ENCODE measurements at places on chromosomes 3 and 15.

GRCh38 chr3:186268616-186269448 lies 93.2 kb downstream of the DGKG start:
- DNase-seq, result no peak

GRCh38 chr3:126414961-126415660 lies 20.4 kb downstream of the CFAP100 start:
- DNase-seq, result no peak

DNA sequence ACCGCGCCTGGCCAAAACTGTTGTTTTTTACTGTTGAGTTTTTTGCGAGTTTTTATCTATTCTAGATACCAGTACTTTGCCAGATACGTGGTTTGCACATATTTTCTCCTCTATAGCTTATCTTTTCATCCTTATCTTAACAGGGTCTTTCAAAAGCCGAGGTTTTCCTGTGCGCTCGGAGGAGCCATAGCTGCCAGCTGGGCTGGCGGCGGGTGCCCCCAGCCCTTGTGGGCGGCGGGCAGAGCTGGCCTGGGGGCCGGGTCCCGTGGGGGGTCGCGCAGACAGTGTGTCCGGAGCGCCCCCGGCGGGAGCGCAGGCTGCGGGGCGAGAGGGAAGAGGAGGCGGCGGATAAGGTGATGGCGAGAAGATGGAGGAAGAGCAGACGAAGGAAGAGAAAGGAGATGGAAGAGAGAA lies 11.1 kb upstream of the EIF4A2 start:
- DNase-seq, result no peak

DNA sequence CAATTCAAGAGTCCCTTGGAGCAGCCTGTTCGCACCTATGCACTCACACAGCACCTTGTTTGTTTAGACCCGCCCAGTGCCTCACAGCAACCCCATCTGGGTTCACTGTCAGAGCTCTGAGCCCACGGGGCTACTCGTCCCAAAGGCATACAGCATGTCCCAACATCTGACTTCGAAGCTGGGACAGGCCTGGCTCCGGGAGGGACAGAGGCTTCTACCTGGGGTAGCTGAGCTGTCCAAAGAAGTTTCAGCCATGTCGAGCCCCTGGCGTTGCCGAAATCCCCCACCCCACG lies 28.6 kb upstream of the CYP11A1 start:
- DNase-seq, result no peak

- no peak for DNase-seq
These were observed 783.0 kb upstream of the ARPP21 start for GRCh38 chr3:34856081-34856947.

DNA sequence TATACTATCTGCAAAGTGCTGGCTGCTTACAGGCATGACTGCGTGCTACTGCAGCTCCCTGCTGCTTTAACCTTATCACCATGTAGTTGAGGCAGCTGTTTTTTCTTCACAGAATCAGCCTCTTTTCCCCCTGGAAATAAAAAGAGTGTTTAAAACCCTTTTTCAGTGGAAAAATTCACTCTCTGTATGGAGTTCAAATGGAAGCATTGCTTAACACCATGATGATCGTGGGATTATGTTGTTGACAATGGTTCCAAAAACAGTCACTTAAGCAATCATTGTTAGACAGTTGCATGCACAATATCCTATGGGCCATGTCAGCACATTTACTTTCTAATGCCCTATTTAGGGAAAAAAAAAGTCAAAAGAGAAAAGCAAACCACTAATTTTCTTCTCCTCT lies 536.4 kb downstream of the UNC13C start:
- DNase-seq, result no peak

DNA sequence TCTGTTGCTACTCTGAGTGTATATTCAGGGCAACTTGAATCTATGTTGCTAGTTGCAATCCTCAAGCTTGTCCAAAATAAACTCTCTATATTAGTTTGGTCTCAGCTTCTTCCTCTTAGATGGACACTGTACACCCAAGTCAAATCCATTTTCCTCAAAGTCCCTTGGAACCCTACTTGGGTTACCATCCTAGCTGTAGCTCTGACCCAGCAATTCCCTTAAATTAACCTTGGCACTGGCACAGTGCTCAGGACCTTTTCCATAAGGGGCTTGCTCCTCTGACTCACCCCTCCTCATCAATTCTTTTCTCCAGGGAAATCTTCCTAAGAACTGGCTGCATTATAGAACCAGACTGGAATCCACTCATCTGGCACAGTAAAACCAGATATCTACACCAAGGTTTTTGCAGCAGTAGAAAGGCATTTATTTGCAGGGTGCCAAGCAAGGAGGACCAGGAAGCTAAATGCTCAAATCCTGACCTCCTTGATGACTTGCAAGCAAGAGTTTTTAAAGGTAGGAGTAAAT lies 44.9 kb upstream of the B3GALNT1 start:
- no peak for DNase-seq

DNA sequence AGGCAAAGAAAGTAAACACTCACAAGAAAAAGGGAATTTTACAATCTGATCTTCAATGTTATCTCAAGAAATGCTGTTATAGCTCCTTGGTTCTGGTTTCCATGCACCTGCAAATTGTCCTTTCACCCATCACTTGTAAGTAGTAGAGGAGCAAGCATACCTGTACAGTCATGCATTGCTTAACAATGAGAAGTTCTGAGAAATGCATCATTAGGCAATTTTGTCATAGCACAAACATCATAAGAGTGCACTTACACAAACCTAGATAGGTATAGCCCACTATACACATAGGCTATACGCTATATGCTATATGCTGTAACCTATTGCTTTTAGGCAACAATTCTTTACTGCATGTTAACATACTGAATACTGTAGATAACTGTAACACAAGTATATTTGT lies 672.3 kb downstream of the FHIT start:
- no peak for DNase-seq

All from T-helper 1 cell (primary cell).